ENCODE measurements at places on chromosomes 3 and 15.

- DNase-seq = no peak
Measured at GRCh38 chr3:56862352-56863062, 60.8 kb upstream of the ARHGEF3 start.

- DNase-seq = no peak
Measured at GRCh38 chr3:274927-275326, 78.4 kb downstream of the CHL1 start.

DNA sequence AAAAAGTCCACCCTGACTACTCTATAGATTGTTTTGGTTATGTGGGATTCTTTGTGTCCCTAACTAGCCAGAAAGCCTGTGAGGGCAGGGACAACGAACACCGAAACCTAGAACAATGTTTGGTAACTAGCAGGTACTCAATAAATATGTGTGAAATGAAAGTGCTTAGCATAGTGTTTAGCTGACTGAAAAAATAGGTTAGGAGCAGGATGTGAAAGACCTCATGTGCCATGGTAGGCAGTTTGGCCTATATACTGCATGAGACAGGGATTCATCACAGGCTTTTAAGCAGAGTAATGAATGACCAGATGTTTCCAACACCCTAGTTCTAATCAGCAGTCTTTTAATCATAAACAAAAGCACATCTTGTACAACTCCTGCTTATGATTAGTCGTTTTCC, 64.2 kb downstream of the MYO5A start:
- DNase-seq = no peak

GRCh38 chr3:4982773-4983738, 3.8 kb downstream of the BHLHE40 start:
- DNase-seq = no peak

DNA sequence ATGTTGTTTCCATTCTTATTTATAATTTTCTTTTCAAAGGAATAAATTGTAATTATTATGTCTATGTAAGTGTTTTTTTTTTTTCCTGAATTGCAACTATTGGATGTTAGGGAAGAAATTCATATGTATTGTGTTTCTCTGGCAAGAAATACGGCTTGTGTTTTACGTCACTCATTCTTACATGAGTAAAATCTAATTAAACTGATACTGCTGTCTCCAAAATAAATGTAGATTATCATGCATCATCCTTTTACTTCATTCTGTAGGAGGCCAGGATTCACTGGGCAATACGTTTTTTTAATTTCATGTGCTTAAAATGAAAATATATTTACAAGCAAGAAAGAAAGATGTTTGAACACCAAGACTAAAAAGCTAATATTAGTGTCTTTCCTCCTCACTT, 590.8 kb downstream of the OTOL1 start:
- no peak for DNase-seq

GRCh38 chr3:53754325-53754724, 91.9 kb downstream of the CHDH start:
- DNase-seq = no peak

DNA sequence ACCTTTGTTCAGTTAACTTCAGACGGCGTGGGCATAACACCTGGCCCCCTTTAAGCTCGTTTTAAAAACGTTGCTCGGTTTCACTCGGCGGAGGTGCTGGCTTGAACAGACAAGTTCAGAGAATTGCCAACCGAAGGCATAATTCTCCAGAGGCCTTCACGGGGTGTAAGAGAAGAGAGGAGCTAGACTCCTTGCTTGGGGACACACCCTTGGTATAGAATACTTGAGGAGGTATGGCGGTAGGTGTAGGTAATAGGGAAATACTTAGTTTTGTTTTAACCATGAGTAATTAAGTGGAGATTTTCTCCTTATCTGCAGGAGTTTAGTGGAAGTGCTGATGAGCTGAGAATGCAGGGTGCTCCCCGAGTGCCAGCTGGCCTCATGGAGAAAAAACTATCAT, 921 bp downstream of the FBXL2 start:
- DNase-seq = no peak

GRCh38 chr3:155153242-155154186, 73.4 kb downstream of the MME start:
- no peak for DNase-seq

GRCh38 chr15:100528833-100529428, at the start of gene CERS3:
CERS3 (minus strand) TSS chr15:100528950; CDS start chr15:100501849, 27,101 bp downstream.
- no peak for DNase-seq

Data from stimulated activated CD8-positive, alpha-beta memory T cell treated with anti-CD3 and anti-CD28 coated beads, Interleukin-4, amount 100 ng/mL, for 4 hours (primary cell).